ENCODE measurements at places on chromosomes 13 and 19.

DNA sequence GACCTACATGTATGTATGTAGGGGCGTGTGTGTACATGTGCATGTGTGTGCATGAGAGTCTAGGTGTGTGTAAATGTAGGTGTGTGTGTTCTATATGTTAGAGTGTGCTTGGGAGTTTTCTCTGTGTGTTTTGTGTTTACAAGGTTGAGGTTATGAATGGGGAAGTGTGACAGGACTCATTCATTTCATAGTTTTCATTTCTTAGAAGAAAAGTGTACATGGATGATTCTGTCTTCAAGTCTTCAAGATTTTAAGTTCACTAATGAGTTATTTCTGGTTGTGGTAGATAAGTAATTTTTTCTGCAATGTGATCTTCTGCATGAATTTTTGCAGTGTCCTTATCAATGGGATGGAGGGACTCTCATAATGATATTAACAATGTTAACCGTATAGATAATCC lies 118.2 kb upstream of the SLC10A2 start:
- no peak for DNase-seq

DNA sequence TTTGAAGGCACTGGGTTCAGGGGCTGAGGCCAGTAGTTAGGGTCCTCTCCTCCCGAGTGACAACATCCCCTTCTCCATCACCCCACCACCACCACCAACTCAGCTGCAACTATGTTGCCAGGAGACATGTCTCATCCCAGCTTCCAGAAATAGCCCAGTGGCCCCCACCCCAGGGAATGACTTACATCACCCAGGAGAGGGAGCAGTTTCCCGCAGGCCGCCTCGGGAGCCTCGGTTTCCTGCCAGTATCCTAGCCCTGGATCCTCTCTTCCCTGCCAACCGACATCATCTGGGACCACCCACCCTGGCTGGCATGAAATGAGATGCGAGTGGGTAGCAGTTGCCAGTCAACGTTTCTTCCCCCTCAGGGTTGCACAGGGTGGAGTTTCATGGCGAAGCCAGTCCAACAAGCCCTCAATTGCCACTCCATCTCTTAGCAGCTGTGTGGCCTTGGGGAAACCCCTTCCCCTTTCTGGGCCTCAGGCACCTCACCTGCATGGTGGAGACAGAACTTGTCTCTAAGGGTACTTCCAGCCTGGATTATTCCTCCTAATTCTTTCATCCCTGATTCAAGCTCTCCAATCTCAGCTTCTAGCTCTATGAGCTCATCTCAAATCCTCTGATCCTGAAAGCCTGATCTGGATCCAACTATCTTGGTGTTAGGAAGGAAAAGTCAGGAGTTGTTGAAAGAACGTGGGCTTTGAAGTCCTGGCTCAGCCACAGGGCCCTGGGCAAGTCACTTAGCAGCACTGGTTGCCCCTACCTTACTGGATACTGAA lies 3.9 kb upstream of the GSK3A start:
- no peak for DNase-seq

DNA sequence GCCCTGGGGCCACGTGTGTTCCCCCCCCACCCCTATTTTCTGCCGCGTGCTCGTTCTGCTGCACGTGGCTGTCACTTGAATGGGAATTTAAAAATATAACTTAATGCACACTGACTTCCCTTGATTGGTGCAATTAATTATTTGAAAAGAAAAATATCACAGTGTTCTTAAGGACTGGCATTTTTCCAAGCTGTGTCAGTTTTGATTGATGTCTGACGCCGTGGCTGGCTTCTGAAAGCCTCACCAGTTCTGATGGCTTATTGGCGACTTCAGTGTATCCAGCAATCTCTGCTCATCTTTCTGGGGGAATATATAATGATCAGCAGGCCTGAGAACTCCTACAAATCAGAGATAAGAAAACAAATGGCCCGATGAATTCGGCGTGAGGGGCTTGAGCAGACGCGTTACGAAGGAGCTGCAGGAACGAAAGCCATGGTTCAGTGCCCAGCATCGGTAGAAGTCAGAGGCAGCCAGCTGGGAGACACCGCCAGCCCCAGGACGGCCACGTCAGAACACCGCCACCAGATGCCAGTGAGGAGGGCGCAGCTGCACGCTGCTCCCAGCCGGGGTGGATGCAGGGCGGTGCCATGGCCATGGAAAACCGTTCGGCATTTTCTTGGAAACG lies 111.2 kb downstream of the KDM4B start:
- no peak for DNase-seq

GRCh38 chr13:65597839-65598818 lies 1632.0 kb downstream of the PCDH9 start:
- no peak for DNase-seq

GRCh38 chr19:45973553-45974338 lies at the start of gene NOVA2:
TSS of gene NOVA2 (minus strand) at chr19:45973865. CDS start at chr19:45973351, 514 bp downstream.
- DNase-seq: no peak

GRCh38 chr13:20393273-20394168 lies 132.1 kb downstream of the CRYL1 start:
- DNase-seq: no peak

GRCh38 chr13:108408672-108409071 lies 139.2 kb downstream of the TNFSF13B start:
- no peak for DNase-seq

GRCh38 chr13:21834521-21834920 lies 163.6 kb downstream of the FGF9 start:
- DNase-seq: no peak

Measured in activated T-helper 1 cell treated with anti-CD3 and anti-CD28 coated beads, Interleukin-2, amount 50 U/mL, for 16 hours (primary cell).